ENCODE measurements at places on chromosomes 5 and 9.

DNA sequence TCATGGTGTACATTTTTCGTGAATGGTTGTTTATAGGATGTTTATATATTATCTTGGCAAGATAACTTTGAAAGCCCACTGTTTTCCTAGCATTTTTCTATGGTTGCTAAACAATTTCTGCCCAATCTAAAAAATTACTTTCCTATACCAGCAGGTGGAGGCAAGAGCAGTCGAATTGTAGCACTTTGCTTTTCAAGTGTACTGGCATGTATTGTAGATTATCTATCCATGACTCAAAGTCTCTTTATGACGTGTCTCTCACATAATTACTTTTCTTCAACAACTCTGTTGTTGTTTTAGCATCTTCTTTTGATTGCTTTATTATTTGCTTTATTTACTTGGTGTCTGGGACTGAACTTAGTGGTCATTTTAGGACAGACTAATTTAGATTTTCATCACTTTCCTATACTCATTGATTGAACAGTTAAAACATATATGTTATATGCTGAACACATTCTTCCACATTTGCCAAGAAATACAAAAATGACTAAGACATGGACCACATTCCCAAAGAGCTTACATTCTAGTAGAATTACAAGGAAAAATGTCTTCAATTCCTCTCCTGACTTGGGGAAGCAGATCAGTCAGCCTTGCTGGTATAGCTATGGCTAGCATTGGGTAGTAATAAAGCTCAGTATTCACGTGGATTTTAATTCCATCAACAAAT is 20.7 kb downstream of the NLN start:
- DNase-seq, result no peak

- no peak for DNase-seq
Measured at GRCh38 chr5:157913575-157913974, 54.6 kb upstream of the CLINT1 start.

GRCh38 chr9:33264003-33264472 is 470 bp downstream of the BAG1 start:
- peak; percentile 9 for DNase-seq

- DNase-seq, result no peak
Measured at GRCh38 chr5:161212123-161212712, 334.3 kb downstream of the GABRB2 start.

GRCh38 chr5:37198061-37198460 is 51.1 kb downstream of the CPLANE1 start:
- DNase-seq, result no peak

DNA sequence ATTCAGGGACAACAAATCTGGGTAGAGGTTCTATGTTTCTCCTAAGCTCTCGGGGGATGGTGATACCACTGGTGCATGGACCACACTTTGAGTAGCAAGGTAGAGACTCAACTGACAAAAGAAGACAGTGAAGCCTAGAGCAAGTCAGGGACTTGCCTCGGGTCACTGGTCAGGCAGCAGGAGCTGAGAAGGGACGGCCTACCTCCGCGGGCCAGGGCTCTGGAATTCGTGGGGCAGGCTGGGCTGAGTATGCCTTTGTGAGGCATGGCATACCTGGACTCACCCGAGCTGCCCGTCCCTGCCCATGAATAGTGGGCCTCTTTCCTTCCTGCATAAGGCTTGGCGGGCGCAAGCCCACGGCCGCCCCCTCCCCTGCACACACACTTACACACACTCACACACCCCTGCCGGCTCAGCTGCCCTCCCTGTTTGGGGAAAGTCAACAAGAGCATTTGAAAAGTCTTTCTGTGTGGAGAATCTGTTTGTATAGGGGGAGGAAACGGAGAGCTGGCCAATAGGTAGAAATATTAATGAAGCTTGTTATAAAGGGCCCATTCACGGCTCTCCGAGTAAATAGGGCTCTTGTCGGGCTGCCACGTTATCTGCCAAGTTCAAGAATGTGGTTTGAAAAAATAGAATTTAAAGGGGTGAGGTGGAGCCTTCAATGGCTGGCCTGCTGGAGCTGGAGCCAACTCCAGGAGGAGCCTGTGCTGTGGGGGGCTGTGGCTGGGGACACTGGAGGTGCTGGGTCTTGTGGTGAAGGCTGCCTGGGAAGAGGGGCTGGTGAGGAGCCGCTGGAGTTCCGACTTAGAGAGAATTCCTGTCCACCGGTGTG is 19.1 kb upstream of the KIF12 start:
- no peak for DNase-seq

DNA sequence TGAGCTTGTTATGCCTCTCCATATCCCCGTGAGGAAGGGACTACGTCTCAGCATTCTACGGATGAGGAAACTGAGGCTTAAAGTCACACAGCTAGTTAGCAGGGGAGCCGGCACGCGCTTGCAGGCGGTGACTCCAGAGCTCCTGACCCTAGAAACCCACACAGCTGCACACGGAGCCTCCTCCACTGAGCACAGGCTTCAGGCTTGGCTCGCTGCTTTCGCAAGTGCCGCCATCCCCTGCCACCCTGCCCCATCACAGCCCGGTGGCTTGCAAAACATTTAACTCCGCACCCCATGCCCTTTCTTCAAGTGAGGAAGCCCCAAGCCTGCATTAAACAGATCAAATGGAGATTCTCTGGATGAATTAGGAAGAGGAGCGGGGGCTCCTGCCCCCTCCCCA is 138.3 kb downstream of the HSD17B3 start:
- no peak for DNase-seq

DNA sequence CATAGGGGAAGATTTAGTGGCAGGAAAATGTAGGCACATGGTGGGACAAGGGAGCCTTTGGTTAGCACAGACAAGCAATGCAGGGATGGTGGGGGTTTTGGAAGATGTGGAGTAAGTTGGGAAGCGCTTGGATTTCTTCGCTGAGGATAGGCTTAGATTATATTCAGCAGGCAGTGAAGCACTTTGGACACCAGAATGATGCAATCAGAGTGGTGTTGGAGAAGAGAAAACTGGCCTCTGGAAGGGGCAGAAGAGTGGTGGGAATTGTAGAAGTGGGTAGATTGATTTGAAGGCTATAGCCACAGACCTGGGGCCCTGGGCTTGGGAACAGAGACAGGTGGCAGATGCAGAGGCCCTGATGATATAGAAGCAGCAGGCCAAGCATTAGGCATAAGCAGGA is 28.3 kb downstream of the SLC25A48 start:
- no peak for DNase-seq

GRCh38 chr5:110264661-110265060 is 461.8 kb downstream of the TMEM232 start:
- no peak for DNase-seq

- no peak for DNase-seq
Measured at GRCh38 chr5:40627706-40628105, 52.0 kb upstream of the PTGER4 start.

- DNase-seq, result no peak
Measured at GRCh38 chr9:73073337-73074175, 78.1 kb upstream of the ANXA1 start.

DNA sequence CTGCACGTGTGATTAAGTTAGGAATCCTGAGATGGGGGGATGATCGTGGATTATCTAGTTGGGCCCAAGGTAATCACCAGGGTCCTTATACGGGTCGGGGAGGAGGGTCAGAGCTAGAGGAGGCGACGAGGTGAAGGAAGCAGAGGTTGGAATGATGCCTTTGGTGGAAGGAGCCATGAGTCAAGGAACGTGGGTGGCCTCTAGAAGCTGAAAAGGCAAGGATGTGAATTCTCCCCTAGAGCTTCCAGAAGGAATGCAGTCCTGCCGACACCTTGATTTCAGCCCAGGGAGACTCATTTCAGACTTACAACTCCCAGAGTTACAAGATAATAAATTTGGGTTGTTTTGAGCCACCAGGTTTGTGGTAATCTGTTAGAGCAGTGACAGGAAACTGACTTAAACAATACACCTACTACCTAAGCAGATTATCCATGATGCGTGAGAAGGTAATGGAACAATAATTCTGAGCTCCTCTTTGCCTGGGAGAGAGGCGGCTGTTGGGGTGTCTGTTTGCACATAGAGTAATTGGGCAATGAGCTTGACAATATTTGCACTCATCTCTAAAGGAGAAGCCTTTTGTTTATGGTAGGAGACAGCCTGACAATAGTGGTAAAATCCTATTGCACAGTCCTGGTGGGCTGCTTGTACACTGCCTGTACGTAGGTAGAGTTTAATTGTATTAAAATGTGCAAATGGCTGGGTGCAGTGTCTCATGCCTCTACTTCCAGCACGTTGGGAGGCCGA is 129.3 kb upstream of the IER5L start:
- DNase-seq, result no peak

DNA sequence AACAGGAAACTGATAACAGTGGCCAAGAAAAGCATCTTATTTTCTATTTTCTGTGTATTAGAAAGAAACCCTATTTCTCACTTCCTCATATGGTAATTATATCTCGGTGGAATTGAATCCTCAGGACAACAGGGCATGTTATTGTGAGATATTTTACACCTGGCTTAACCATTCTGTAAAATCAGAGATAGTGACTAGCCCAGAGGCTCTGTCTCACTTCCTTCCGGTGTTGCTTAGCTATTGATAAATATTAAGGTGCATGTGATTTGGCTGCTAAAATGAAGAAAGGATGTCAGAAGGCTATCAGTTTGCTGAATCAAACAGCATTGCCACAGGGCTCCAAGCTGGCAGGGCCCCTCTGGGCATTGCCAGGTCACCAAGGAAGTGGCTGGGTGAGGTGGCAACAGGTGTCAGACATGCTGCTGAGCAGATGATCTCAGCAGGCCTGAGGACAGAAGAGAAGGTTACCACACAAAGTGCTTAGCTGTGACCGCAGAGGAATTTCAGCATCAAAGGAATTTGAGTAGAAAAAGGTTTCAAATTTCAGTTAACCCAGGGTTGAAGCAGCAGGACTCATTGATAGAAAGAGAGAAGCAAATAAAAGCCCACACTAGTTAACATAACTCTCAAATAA is 330.7 kb downstream of the PDE4D start:
- no peak for DNase-seq

GRCh38 chr9:135704483-135704882 is 2.5 kb downstream of the KCNT1 start:
- DNase-seq, result no peak

- DNase-seq, result no peak
Measured at GRCh38 chr5:5487585-5488360, 65.3 kb downstream of the ICE1 start.

DNA sequence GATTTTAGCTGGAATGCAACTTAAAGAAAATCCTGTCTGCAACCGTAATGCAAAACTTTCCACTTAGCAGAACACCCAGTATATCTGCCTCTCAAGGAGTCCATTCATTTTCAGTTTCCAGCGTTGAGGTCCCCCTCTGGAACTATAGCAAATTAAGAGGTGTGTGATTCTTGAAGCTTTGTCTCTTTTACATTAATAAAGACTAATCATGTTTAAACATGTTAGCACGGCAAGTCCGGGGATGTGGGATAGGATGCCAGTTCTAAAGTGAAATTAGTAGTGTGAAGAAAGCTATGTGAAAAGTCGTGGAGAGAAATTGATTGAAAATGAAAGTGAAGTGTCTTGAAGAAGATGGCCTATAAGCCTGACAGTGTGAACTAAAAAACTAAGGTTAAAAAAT is 429.1 kb downstream of the NR2F1-AS1 start:
- no peak for DNase-seq

DNA sequence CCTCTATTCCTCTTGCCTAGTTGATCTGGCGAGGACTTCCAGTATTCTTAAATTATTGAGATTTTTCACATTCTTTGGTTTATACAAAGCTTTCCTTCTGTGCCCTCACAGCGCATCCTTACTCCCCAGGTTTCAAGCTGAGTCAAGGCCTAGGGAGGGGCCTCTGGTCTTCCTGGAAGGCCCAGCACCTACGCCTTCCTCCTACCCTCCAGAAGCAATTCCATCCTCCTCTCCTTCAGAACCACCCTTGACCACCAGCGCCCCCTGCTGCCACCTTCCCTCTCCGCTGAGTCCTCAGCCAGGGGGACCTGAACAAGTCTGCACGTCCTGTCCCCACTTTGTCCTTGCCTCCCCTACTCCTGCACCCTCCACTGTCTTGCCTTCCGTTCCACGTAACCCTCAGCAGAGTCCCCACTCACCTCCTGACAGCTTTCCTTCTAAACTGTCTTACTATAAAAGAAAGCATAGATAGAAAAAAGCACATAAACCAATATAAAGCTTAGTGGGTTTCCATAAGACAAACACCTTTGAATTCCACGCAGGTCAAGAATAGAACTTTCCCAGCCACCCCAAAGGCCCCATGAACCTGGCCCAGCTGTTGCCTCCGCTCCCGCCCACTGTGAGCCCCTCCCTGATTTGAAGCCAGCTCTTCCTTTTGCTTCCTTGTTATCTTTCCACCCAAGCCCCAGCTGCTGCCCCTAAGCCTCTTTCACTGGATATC is 63.0 kb upstream of the CTSL start:
- DNase-seq, result no peak

GRCh38 chr5:142978726-142979125 is 208.5 kb downstream of the ARHGAP26 start:
- DNase-seq, result no peak

- no peak for DNase-seq
Measured at GRCh38 chr9:135447126-135447525, 32.5 kb upstream of the PPP1R26 start.

GRCh38 chr5:54883374-54884194 is 101.8 kb downstream of the ESM1 start:
- DNase-seq, result no peak

GRCh38 chr9:121679901-121680635 is 28.6 kb downstream of the DAB2IP start:
- DNase-seq, result no peak

GRCh38 chr5:128212191-128212806 is 128.7 kb downstream of the SLC12A2 start:
- no peak for DNase-seq

DNA sequence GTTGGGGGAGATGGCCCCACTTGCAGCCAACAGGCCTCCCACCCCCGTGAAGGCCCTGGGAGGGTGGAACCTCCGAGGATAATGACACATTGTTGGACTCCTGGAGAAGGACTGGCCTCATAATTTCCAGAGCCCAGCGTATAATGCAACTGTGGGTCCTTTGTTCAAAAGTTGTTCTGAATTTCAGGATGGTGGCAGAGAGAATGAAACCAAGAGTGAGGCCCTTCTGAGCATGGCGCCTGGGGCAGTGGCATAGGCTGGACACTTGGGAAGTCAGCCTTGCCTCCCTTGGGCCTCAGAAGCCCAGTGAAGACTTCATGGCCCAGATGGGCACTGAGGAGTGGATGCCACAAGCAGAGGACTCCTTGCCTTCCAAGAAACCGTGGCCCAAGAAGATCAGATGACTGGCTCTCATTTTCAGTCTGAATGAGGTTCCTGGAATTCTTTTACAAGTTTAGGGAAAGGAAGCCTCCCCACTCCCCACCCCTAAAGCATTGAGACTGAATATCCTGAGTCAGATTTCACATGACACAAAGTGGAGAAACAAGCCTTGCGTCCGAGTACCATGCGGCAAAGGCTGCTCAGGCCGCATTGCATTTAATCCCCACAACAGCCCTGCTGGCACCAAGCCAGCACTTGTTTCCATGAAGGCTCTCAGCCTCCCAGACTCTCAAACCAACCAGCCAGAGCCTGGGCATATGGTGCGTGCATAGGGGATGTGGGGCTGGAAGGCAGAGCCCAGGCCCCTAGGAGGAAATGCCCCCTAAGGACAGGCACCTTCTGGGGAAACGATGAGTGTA is 96.7 kb upstream of the SMIM23 start:
- no peak for DNase-seq

GRCh38 chr5:139148986-139149385 is 49.2 kb downstream of the SIL1 start:
- DNase-seq, result no peak
